Midbrain (tissue), 1 donor: ENCODE measurements at places on chromosomes 7 and 10.
A peak's percentile ranks its signal among the peaks of the same experiment; 100 is the strongest.

GRCh38 chr7:147296986-147297385 is 1180.4 kb downstream of the CNTNAP2 start:
- no peak for DNase-seq

DNA sequence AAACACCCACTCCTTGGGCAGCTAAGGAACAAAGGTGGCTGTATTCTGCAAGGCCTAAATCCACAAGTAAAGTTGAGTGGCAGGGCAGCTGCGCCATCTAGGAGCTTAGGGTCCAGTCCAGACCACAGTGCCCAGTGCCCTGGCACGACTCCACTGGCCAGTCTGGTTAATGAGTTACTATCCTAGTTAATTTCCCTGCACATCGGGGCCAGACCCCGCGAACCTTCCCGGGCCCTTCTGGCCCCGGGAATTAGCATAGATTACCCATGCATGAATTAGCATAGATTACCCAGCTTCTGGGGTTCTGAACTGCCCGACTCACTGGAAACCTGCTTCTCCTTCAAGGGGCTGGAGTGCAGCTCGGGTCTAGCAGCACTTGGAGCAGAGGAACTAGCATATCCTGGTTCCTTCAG is 3.2 kb upstream of the EMX2 start:
- no peak for DNase-seq

DNA sequence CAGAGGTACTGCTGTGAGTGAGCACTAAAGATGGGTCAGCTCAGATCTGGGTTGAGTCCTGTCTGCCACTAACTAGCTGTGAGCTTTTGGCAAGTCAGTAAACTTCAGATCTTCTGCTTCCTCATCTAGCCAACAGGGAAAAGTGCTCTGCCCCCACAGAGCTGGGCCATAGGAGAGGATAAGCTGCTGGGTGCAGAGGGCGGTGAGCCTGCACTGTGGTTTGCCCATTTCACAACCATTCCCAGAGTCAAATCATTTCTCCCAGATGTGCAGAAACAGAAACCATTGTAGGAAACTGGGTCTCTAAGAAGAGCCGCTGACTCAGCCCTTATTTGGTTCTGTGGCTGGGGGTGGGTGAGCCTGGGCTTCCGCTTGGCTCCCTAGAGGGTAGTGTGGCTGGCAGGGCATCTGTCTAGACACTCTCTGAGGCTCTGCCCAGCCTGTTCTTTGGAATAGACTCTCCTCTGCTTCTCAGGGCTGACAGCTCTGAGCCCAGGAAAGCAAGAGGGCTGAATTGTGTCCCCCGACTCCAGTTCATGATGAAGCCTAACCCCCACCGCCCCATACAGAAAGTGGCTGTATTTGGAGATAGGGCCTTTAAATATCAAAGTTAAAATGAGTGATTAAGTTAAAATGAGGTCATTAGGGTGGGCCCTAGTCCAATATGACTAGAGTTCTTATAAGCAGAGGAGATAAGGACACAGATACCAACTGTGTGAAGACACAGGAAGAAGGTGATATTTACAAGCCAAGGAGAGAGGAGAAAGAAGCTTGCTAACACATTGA is 29.5 kb upstream of the ARHGAP22 start:
- peak; percentile 64 for DNase-seq

DNA sequence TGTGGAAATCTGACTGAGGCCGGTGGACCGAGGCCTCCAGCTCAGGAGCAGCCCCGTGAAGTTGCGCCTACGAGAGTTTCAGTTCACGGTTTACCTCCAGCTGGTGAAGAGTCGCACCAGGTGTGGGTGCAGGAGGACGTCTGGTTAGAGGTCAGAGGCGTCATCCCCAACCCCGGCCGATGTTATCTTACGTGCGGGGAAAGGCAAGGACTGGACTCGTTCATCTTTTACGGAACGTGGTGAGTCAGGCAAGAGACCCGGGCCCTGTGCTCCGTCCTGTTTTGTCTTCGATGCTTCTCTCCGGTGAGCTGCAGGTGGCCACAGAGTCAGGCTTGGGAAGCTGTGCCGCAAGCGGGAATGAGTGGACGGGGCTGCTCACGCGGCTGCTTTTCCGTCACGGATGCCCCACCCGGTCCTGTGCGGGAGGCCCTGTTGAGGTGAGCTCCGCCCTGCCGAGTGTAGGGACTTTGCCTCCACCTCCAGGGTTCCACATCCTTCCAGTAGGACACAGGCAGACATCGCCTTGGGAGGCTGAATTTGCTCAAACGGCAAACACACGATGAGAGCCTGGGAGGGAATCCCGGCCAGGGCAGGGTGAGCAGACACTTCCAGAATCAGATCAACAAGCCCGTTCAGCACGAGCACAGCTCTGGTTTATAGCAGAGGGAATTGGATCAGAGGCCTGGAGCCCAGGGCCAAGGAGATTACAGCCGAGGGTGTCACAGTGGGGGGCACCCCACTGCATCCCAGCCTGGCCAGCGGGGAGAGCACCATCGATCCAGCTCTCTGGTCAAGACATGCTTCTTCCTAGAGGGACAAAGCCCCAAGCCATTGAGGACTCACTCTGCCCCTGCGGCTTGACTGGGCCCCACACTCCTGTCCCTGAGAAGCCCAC is 50.1 kb upstream of the INPP5A start:
- no peak for DNase-seq

DNA sequence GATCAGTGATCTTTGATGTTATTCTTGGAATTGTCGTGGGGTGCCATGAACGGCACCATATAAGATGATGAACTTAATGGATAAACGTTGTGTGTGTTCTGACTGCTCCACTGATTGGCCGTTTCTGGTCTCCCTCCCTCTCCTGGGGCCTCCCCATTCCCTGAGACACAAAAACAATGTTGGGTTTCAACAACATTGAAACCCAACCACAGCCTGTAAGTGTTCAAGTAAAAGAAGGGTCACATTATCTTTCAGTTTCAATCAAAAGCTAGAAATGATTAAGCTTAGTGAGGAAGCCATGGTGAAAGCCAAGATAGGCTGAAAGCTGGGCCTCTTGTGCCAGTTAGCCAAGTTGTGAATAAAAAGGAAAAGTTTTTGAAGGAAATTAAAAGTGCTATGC is 19.5 kb downstream of the EN2 start:
- DNase-seq, result no peak

GRCh38 chr7:122831436-122831835 is 54.8 kb downstream of the CADPS2 start:
- no peak for DNase-seq

DNA sequence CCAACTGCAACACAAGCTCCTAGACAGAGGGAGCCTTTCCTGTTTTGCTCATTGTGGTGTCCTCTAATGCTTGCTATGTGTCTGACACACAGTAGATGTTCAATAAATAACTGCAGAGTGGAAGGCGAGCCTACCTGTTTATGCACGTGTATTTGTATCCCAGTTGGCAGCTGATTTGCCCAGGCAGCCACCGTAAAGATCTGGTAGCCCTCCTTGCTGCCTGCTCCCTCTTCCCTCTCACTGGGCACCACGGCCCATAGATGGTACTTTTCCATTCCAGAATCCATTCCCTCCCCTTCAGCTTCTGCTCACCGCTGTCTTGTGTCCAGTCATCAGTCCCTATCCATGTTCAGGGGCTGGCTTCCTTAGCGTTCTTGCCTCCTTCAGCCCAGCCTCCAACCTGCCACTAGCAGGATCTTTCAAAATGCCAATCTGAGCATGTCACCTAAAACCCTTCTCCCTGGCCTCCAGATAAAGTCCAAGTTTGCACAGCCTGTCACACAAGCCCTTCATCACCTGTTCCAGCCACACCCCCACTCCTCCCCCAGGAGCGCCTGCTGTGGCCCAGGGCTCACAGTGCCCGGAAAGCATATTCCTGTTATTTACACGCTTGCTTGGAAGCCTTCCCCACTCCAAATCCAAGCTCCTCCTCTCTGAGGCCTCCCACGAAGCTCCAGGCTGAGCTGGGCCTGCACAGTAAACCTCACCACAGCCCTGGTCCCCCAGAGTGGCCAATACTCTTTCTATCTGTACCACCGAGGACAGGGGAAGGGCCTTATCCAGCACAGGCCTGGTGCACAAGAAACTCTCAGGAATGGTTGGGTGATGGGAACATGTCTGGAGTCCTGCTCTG is 21.0 kb downstream of the ZCCHC24 start:
- DNase-seq, result no peak

DNA sequence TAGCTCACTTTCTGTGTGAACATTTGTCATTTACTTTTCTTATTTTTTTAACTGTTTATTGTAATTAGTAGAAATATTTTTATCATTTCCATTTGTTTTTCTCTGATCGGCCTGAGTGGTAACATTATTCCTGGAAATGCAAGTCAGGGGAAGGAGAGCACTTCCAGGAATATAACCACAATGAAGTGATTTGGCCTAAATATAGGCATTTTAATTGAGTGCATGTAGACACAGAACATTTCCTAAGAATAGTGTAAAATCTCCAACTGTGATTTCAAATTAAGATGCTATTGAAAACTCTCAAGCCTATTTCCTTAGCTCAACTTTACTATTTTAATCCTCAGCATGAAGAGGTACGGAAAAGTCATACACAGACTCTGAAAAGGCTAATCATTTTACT is 86.5 kb upstream of the SKAP2 start:
- no peak for DNase-seq

DNA sequence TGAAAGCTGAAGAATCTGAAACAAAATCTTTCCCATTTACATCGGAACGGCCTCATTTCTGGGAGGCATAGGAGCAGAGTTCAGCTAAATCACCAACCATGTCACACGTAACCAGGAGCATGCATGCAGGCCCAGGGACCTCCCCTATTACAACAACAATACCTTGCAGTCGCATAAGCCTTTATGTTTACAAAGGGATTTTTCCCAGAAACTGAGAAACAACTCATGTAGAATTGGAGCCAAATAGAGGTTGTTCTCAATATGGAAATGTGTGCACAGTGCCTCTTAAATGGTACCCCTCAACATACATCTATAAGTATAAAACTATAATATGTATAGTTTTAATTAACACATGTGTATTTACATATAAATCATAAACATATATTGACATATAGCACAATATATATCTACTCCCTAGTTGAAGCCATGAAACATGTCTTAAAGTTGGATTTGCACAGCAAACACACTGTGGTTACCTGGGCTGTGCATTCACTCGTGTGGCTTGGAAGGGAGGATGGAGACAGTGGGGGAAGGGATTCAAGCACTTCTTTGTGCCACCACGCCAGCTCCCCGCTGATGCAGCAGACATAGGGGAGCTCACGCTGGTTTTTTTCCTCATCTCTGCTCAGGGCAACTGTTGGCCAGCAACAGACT is 35.0 kb upstream of the DGKI start:
- no peak for DNase-seq

- no peak for DNase-seq
These were observed 9.7 kb downstream of the GBX1 start for GRCh38 chr7:151157645-151158329.
